Activated CD4-positive, alpha-beta T cell treated with anti-CD3 and anti-CD28 coated beads, Interleukin-2, amount 10 ng/mL, durations not matched to agents 24 days and 14 days (primary cell): ENCODE measurements at places on chromosomes 2 and 18. TPM values are rescaled to one million over a fixed set of nuclear protein-coding genes. Genes with fewer than 3 reads are reported as not detected.

Gene CMPK2
- 6.4 and 6.9 TPM in 2 replicates for total RNA-seq

Gene DPP10
- total RNA-seq = not detected in 2 replicates

Gene CD8B
- 0.50 TPM in 1 of 2 replicates, not detected in the other for total RNA-seq

Gene INO80B
- total RNA-seq = 51.8 and 54.5 TPM in 2 replicates

Gene GAREM2
- 7.9 and 8.2 TPM in 2 replicates for total RNA-seq

Gene SLC38A11
- total RNA-seq = not detected in 2 replicates

Gene L3MBTL4
- 0.26 and 0.28 TPM in 2 replicates for total RNA-seq

Gene STARD6
- not detected in 2 replicates for total RNA-seq

Gene TMEM37
- not detected in 2 replicates for total RNA-seq

Gene ALPI
- total RNA-seq = not detected in 2 replicates

Gene PROKR1
- not detected in 2 replicates for total RNA-seq

Gene DAW1
- total RNA-seq = not detected in 2 replicates

Gene ACMSD
- not detected in 2 replicates for total RNA-seq
